ENCODE measurements at places on chromosomes 7 and 10.

- DNase-seq, result no peak
Observed at GRCh38 chr7:13047061-13047460, 359.6 kb downstream of the ARL4A start.

GRCh38 chr7:7569081-7569527, 2.4 kb downstream of the MIOS start:
- DNase-seq, result peak; percentile 69

- no peak for DNase-seq
Observed at GRCh38 chr10:119368581-119368980, 161.2 kb downstream of the GRK5 start.

- peak; percentile 40 for DNase-seq
Observed at GRCh38 chr10:3735175-3735574, 49.8 kb downstream of the KLF6 start.

DNA sequence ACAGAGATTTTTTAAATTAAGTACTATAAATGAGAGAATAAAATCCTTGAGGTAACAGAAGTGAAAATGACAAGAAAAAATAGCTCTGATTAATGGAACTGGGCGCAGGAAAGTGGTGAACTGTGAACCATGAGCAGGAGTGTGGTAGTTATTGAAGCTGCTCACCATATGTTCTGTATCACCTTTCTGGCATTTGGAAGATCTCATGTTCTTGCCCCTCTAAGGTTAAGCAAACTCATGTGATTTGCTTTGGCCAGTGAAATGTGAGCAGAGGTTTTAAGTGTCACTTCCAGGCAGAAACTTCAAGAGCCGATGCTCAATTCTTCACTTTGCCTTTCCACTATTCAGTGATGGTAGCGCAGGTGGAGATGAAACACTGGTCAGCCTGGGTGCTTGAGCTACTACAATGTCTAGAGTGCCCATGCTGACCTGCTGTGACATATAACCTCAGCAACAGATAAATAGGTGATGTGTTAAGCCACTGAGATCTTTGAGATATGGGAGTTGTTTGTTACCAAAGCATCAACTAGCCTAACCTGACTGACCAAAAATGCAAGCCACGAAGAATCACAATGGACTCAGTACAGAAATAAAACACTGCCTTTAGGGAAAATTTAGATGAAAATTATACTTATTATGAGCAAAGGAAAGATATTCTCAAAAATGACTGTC, 18.4 kb downstream of the MTPAP start:
- DNase-seq, result no peak

GRCh38 chr7:21169667-21170580, 258.0 kb upstream of the SP4 start:
- no peak for DNase-seq

GRCh38 chr7:96669812-96670211, 39.8 kb downstream of the SEM1 start:
- DNase-seq, result no peak

- DNase-seq, result peak; percentile 67
Observed at GRCh38 chr7:12436896-12437535, 33.4 kb upstream of the VWDE start.

DNA sequence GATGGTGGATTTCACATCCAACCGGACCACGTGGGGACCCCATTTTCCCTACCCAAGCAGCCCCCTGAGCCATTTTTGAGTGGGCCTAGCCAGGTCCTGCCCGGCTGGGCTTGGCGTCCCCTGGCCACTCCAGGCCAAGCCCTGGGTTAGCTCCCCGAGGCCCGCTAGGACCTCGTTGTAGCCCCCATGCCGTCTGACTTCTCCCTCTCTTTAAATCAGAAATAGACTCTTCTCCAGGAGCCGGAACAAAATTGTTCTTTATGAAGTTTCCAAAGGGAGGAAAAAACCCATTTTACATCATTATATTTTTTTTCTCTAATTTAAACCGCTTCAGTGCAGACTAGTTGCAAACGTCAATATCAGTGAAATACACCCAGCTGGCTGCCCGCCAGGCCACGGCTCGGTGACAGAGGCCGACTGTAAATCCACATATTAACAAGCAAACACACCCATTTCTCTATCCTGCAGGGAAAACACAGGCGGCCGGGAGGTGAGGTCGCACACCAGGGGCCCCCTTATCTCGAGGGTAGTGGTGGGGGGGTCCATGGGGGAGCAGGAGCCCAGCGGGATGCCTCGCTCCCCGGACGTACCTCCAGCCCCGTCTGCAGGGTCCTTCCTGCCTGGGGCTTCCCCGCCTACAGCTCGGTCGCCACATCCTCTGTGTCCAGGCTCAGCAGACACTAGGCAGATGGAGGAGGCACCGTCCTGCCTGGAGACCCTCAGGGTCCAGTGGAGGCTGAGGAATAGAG, 72.7 kb downstream of the ELFN1 start:
- peak; percentile 77 for DNase-seq

DNA sequence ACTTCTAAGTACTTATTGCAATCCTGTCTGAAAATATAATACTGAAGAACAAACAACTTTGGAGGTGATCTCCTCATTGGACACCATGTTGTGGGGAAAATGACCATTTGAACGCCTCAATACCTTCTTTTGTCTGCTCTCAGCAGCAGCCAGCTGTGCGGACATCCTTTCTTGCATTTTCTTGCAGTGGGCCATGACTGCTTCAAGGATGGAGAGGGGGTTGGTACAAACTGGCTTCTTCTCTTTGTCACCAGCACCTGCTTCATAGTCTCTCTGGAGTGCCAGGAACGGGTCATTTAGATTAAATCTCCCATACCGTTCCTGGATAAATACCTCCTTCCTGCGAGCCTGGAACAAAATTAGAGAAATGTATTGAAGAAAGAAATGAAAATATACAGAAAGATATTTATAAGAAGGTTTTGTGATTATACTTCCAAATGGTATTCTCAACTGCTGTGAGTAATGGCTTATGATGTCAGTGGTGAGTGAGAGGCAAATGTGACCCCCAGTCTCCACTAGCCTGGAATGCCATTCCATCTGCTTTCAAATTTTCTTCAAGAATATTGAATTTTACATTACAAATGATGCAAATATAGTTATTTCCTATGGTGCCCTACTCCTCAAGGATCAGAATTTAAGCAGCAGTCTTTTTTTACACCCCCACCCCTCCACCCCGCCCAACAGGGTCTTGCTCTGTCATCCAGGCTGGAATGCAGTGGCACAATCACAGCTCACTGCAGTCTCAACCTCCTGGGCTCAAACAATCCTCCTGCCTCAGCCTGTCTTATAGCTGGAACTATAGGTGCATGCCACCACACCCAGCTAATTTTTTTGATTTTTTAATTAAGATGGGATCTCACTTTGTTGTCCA, 62.4 kb downstream of the CTTNBP2 start:
- no peak for DNase-seq

DNA sequence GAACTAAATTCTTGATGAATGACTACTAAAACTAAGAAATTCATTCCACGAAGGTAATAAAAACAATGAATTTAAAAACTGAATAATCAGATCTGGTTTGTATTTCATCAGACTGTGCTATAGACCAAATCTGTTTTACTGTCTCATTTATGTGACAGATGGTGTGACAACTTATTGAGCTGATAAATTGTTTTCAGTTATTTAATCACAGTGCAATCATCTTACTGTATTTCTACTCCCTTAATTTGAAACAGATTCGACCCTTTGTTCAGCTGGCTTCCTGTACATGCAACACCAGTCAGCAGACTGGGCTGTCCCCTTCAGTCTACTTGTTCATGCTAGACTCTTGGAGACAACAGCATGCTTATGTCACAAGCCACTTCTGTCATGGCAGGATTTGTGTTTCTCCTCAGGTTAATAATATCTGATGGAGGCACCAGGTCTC, 150.9 kb downstream of the MBL2 start:
- no peak for DNase-seq

DNA sequence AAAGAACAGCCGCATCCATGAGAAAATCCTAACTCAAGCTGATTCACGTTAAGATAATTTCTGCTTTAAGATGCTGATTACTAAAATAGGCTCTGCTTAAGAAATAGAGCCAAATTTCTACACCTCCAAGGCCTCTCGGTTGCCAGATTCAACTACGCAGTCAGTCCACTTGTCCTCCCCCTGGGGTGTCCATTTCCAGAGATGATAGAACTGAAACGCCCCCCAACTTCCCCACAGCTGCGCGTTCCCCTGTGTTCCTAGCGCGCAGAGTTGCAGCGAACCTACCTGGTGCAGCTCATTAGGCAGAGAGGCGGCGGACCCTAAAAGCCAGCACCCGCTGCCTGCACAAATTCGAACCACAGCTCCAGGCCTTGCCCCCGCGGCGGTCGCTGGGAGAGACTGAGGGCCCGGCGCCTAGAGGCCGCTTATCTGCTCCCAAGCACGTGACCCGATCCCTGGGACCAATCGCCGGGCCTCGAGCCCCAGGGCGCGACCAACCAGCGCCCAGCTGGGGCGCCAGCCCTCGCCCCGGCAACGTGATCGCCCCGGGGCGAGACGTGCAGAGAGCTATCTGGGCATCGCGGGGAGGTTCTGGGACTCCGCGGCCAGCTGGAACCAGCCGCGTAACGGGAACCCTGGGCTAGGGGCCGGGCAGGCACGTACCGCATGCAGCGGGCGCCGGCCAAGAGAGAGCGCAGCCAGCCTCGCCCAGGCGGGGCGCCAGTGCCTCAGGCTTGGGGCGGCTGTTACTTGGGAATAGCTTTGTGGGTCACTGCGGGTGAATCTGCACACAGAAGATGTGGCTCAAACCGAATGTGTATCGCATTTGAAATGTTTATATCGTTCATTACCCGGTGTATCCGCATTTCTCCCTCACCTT, at the start of gene PPP1R3C:
Gene PPP1R3C, minus strand, starts transcription at position 401 of the 880 bp plus-strand sequence. Its CDS starts 102 bp downstream, at position 299.
- DNase-seq, result peak; percentile 34

GRCh38 chr7:98054585-98054984, 52.1 kb upstream of the LMTK2 start:
- DNase-seq, result no peak

DNA sequence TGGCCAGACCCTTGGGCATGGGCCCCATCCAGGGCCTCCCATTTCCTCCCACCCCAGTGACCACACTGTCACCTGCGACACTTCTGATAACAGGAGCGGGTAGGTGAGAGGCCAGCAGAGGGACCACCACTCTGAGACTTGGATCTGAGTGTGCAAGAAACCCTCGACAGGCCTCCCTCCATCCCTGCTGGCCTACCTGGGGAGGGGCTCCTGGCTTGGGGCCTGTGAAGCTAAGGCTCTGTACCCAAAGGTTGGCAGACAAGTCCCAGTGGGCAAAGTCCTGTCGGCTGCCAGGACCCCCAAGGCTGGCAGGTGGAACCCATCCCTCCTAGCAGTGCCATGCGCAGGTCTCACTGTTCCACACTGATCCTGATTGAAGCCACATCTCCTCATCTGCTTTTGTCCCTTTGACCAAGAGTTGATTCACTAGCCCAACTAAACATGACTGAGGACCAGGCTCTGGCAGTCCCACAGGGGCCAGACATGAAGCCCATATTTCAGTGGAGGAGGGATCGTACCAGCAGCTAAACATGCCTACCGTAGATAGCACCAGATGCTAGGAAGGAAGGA, 1.2 kb upstream of the PGAM2 start:
- no peak for DNase-seq

DNA sequence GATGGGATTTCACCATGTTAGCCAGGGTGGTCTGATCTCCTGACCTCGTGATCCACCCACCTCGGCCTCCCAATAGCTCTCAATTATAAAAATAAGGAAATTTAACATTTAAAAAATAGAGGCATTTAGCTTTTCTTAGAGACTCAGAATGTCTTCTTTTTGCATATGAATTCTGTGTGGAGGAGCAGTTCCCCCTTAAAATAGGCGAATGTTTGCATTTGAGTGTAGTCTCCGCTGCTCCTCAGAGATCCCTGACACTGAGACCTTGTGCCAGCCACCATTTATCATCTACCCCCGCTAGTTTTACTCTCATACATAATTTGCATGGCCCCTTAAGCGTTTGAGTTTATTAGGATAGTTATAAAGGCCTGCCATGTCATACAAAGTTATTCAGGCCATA, 461.9 kb downstream of the SORCS3 start:
- no peak for DNase-seq

DNA sequence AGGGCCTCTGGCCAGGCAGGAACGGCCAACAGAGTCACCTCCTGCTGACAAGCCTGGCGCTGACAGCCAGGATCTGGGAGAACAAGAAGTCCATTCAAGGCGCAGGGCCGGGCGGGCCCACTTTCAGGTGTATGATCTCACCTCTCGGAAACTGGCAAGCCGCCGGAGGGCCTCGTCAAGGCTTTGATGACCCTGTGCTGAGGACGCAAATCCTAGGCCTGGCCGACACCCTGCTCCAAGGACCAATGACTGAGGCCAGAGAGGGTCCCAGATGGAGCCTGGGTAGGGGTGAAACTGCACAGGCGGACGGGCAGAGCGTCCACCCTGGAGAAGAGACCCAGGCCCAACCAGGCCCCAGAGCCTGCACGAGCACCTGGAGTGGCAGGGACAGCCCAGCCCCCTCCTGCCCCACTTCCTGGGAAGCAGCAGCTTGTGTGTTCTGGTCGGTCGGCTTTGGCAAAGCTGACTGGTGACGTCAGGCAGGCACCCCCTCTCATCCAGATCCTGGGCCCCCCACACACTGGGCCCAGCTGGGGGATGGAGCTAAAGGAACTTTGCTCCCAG, 30.6 kb downstream of the MYL10 start:
- no peak for DNase-seq

DNA sequence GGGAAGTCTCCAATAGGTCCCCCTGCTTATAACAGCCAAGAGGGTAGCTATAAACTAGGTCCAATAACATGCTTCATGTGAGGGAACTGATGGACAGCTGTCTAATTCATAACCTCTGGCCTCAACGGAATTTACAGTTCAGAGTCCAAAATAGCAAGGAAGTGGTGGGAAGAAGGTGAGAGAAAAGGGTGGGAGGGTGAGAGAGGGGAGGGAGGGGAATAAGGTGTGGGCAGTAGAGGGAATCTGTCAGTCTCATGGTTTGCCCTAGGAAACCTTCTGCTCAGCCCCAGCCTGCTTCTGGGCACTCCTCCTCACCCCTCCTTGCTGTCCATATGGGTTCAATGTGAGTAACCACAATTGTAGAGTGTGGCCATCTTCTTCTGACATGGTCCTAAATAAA, 133.4 kb upstream of the ADO start:
- DNase-seq, result no peak

- DNase-seq, result peak; percentile 86
Observed at GRCh38 chr10:33661580-33662336, 327.3 kb upstream of the NRP1 start.

GRCh38 chr7:101764221-101764620, 53.2 kb upstream of the CUX1 start:
- DNase-seq, result peak; percentile 12

DNA sequence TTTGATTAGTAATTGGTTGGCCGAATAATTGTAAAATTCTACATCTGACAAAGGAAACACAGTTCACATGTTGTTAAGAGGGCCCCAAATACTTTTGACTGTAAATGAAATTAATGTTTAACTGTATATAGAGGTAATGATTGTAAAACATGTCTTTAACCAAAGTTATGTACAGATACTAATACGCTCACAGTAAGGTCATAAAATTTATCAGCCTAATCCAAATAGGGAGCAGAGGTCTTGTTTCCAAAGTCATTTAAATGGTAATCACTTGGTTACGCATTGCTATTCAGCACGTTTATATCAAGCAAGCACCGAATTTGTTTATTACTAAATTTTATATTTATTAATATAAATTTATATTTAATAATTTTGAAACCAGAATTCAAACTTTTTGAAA, 1.4 kb downstream of the PHYHIPL start:
- no peak for DNase-seq

Measured in common myeloid progenitor, CD34-positive (primary cell).